Activated CD4-positive, alpha-beta memory T cell treated with anti-CD3 and anti-CD28 coated beads for 36 hours (primary cell): ENCODE measurements at places on chromosomes 7 and 10. TPM values are rescaled to one million over a fixed set of nuclear protein-coding genes. Genes with fewer than 3 reads are reported as not detected.

The C10orf62 gene
- total RNA-seq: not detected

DNA sequence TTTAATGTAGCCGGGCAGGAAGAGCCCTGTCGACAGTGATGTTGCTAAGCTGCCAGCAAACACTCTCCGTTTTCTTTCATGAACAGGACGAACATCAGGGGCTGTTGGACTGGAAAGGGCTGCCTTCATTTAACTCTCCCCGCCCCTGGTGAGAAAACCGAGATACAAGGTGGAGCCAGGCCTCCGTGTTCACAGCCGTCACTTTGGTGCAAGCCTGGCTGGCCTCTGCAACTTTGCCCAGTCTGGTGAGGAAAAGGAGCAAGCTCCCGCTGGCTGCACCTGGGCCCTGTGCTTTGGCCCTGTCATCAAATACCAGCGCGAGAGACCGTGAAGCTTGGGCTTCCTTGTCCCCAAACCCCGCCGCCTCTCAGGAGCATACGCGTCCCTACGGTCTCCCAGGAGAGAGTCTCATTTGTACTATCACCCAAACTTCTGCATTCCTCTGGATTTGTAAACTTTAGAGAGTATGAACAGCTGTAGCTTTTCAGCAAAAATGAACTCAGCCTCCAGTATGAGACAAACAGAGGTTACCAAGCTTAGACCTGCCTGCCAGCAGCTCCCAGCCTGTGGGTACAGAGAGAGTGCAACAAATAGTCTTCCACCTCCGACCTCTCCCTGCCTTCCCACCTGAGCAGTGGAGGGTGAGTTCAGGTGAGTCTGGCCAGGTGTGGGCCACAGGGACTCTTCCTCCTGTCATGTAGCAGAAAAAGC lies 445.3 kb upstream of the MGMT start:
- H3K36me3 ChIP-seq: no peaks in the 10 kb centered on the region
- no peaks in the 10 kb centered on the region for H3K4me1 ChIP-seq
- DNase-seq: no peak
- no peak overlapping the region for H3K27ac ChIP-seq

The SERPINE1 gene
- 0.12 TPM for total RNA-seq

DNA sequence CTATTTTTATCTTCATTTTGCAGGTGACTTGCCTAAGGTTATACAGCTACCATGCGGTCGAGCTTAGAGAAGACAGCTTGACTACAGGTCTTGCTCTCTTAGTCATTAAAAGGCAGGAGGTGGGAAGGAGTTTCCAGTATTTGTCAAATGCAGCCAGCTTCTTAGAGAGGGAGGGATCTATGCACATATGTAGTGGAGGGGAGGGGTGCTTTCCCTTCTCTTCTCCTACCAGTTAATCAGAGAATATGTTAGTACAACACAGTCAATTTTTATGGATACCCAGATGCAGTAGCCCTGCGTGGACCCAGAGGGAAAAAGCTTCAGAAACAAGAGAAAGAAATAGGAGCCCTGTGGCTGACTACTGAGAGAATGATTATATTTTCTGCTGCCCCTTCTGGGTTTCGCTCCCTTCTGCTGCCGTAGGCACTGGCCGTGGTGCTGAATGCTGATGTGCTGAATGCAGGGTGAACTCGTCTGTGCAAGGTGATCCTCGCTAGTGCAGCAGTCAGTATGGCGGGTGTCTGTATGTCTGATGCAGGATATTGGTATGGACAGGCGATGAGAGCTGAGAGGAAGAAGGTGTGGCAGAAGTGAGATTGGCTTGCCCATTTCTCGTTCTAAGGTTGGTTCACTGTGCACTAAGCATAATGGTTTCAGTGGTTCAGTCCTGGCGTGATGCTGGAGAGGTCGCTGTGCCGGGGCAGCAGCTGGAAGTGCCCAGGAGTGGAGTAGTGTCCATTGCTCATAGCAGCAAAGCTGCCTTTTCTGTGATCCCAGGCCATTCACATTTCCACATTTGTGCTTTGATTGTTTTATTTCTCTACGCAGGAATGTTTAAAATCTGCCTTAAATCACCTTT lies 189.2 kb upstream of the PODXL start:
- peaks cover 8% of the 10 kb centered on the region for H3K27me3 ChIP-seq
- no peaks in the 10 kb centered on the region for H3K4me1 ChIP-seq
- no peak overlapping the region for H3K4me3 ChIP-seq
- H3K27ac ChIP-seq: no peak overlapping the region
